Left ventricle myocardium superior (tissue), 1 donor: ENCODE measurements at places on chromosomes 4 and X.

- no peak for DNase-seq
Measured at GRCh38 chrX:83819304-83819703, 41.6 kb upstream of the CYLC1 start.

- no peak for DNase-seq
Measured at GRCh38 chr4:159526172-159526571, 423.3 kb downstream of the RAPGEF2 start.

- DNase-seq = no peak
Measured at GRCh38 chr4:123667496-123667895, 270.9 kb downstream of the SPRY1 start.

DNA sequence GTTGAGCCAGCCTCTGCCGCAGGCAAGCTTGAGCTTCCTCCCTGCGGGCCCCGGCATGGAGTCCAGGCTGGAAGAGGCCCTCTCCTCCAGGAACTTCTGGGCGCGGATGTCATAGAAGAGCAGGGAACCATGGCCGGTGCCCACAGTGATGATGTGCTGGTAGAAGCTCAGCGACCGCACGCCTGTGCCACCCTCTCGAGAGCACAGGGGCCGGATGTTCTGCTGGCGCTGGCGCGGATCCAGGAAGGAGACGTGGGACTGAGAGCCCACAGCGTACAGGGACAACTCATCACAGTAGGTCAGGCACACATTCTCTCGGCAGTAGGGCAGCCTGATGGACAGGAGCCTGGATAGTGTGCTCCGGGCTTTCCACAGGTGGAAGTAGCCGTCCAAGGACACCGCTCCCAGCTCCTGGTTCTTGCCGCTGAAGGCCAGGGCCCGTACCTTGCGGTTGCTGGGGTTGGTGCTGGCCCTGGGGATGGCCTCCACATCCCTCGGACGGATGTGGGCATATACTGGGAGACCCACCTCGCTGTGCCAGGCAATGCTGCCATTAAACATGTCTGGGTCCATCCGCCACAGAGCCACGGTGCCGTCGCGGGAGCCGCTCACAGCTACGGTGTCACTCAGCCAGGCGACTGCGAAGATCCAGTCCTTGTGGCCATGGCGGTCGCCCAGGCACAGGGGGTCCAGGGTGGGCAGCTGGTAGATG lies 1.2 kb downstream of the DCAF12L2 start:
- DNase-seq = no peak

DNA sequence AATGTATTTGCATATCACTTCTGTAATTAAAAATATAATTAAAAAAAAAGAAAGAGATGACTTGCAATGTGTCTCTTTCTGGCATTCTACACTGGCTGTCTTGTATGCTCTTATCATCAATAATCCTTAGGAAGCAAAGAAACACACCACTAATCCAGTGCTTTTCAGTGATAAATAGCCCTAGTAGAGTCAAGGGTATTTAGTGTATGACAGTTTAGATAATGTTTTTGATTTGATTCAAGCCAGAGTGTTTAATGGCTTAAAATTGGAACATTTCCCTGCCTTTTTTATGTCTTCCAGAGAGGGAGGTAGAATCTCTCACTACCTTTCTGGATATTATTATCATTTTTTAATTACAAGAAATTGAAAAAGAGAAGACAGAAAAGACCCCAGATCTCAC lies 48.6 kb upstream of the CXCL8 start:
- no peak for DNase-seq

DNA sequence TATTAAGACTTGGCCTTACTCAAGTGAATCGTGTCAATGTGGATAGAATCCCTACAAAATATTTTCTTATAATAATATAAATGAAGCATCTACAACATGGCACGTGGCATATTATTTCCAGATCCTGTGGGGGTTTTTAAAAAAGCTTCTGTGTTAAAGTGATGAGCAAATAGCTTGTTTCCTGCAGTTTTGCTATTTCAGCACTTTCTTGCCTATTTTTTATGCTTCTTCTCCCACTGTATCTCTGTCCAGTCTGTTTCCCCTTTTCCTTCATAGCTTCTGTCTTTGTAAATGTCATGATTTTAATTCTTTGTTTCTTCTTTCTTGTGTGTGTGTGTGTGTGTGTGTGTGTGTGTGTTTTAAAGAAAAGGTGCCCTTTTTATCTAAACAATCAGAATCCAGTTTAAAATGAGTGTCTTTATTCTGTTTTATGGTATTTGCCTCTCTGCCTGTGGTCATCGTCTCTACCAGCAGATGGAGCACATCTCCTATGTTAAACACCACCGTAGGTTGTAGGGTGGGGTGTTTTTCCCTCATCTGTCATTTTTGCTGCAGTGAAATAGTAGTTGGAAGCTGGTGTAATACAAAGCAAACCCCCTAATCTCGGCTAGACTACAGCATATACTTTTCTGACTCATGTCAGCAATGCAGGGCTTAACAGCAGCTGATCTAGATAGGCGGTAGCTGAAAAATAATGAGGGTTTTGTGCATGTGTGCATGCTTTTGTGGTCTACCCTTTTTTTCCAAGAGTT lies 33.1 kb downstream of the FTHL17 start:
- no peak for DNase-seq

GRCh38 chrX:120377715-120378114 lies 15.8 kb downstream of the ATP1B4 start:
- DNase-seq = no peak

GRCh38 chr4:171834640-171835039 lies 21.4 kb downstream of the GALNTL6 start:
- no peak for DNase-seq

- DNase-seq = no peak
Measured at GRCh38 chr4:146522869-146523205, 1.1 kb upstream of the SLC10A7 start.

DNA sequence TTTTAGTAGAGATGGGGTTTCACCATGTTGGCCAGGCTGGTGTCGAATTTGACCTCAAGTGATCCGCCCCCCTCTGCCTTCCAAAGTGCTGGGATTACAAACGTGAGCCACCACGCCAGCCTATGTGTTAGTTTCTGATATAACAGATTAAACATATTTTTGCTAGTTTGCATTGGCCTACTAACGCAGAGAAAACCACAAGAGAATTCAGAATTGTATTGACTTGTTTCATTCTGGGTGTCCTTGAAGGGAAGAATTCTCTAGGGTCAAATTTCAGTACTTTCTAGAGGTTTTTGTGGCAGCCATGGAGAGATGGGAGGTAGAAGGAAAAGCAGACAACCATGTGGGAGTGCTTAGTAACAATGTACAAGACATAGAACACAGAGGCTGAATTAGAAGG lies 46.1 kb upstream of the BMPR1B start:
- no peak for DNase-seq

DNA sequence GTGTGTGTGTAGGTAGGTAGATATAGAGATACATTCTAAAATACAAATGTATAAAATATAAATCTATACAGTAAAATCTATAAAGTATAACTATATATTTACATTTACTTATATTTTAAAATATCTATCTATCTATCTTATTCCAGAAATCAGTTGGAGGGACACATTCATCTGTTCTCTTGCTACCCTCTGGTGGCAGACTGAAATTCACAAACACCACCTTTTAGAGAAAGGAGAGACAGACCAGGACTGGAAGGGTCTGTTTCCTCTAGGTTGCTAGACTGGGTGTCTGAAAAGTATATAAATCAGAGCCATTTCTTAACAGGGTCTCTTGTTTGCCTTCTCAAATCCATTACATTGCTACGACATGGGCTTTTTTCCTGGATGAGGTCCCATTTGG lies 343.0 kb downstream of the OPHN1 start:
- no peak for DNase-seq

DNA sequence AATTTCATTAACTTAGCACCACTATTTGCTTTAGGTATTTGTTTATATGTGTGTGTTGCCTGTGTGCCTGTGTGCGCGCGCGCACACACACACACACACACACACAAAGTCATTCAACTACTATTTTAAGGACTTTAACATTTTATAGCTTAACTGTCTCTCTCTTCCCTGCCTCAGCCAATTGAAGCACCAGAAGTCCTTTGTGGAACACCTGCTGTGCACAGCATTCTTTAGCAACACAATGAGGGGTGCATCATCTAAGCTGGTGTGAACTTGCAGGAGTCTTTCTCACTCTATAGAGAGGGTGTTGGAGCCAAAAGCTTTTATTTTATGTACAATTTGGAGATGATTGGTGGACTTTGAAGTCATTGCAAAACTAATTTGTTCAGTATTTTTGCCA lies 31.3 kb downstream of the SLIT2 start:
- no peak for DNase-seq

DNA sequence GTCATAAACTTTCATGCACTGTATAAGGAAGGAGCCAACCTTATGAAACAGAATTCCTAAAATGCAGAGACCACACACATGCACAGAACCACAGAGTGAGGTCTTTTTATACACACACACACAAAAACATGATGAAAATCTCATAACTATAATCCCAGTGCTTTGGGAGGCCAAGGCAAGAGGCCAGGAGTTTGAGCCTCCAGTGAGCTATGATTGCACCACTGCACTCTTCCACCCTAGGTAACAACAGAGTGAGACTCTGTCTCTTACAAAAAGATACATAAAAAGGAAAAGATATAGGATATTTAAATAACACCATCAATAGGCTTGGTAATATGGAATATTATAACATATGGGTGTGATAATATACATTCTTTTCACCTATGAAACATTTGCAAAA lies 10.6 kb downstream of the FGA start:
- DNase-seq = no peak

DNA sequence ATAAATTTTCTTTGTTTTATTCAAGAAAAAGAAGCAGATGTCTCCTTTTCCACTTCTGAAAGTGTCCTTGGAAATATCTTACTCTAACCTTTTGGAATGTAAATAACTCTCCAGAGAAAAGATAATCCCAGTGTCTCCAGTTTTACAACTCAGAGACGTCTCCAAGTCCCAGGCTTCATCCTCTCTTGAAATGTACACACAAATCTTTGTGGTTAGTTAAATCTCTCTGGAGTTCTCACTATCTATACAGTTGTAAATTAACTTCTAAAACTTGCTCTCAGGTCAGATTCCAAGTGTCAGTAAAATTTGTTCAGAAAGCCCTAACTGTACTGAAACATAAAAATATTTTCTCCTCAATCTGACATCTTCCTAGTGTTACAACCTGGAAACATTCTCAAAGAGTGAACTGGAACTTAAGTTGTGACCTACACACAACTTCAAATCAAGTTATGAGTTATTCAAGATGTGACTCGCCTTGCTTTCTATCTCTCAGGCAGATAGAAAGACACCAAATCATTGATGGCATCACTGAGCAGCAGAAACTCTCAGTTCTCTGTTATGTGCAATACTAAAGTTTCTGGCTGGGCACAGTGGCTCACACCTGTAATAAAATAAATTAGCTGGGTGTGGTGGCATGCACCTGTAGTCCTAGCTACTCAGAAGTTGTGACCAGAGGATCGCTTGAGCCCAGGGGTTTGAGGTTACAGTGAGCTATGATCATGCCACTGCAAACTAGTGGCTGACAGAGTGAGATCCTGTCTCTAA lies 284.2 kb downstream of the RCHY1 start:
- DNase-seq = no peak
